Activated naive CD4-positive, alpha-beta T cell treated with anti-CD3 and anti-CD28 coated beads for 36 hours (primary cell): ENCODE measurements at places on chromosomes 6 and 20. TPM values are rescaled to one million over a fixed set of nuclear protein-coding genes. Genes with fewer than 3 reads are reported as not detected.
A peak's percentile ranks its signal among the peaks of the same experiment; 100 is the strongest.

DNA sequence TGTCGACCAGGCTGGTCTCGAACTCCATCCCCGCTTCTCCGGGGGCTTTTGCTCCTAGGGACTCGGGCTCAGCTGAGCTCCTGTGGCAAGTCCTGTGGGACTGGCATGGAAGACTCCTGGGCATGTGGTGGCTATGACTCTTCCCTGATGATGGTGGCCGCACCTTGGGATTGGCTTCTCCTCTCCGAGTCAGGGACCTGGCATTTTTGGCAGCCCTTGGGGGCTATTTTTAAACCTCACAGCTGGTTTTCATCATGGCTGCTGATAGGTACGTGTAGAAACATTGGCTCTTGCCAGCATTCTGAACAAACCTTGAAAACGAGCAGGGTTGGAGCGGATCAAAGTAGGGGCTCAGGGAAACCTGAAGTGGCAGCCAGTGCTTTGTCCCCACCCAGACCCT is 54.1 kb downstream of the RBM38 start:
- DNase-seq = no peak
- no peak overlapping the region for H3K4me3 ChIP-seq
- H3K4me1 ChIP-seq = peaks cover 5% of the 10 kb centered on the region
- no peaks in the 10 kb centered on the region for H3K36me3 ChIP-seq
- H3K27me3 ChIP-seq = no peaks in the 10 kb centered on the region
- no peak overlapping the region for H3K27ac ChIP-seq

DNA sequence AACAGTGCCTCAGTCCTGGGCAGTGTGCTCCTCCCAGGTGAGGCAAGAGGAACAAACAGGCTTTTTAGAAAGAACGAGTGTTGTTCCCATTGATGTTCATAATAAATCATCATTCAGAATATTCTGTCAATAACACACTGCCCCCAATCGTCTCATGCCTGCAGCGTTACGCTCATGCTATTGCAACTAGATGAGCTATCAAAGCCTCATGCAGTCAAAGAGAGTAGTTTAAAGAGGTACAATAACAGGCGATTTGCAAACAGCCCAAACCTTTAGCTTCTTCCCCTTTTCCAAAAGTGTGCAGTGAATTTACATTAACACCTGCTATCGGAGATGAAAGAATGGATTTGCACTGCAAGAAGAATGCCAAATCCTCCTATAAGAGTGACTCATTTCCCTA is 1164.7 kb upstream of the MAP3K7 start:
- H3K4me3 ChIP-seq = no peak overlapping the region
- H3K27ac ChIP-seq = no peak overlapping the region
- no peak for DNase-seq
- no peaks in the 10 kb centered on the region for H3K36me3 ChIP-seq
- H3K27me3 ChIP-seq = no peaks in the 10 kb centered on the region

DNA sequence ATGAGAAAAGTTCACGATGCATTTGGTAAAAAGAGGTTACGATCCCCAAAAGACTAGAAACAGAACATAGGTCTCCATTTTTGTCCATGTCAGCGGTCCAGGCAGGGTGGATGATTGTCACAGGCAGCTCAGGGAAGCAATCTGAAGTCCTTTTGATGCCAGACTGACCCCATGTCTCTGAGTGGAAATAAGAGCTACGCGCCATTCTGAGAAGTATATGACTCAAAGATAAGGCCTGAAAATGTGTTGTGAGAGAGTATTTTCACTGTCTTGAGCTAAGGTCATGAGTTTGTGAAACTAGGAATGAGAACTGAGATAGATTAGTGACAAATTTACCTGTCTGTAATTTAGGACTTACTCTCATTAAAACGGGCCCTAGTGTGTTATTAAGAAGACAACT is 69.5 kb downstream of the LYRM4 start:
- no peak overlapping the region for H3K4me3 ChIP-seq
- no peaks in the 10 kb centered on the region for H3K4me1 ChIP-seq
- peaks cover 18% of the 10 kb centered on the region for H3K36me3 ChIP-seq
- H3K27ac ChIP-seq = no peak overlapping the region
- H3K27me3 ChIP-seq = no peaks in the 10 kb centered on the region

- H3K4me1 ChIP-seq = no peaks in the 10 kb centered on the region
- DNase-seq = no peak
- H3K36me3 ChIP-seq = no peaks in the 10 kb centered on the region
- no peak overlapping the region for H3K27ac ChIP-seq
- no peaks in the 10 kb centered on the region for H3K27me3 ChIP-seq
Observed at GRCh38 chr20:6469695-6470094, 297.8 kb upstream of the BMP2 start.

DNA sequence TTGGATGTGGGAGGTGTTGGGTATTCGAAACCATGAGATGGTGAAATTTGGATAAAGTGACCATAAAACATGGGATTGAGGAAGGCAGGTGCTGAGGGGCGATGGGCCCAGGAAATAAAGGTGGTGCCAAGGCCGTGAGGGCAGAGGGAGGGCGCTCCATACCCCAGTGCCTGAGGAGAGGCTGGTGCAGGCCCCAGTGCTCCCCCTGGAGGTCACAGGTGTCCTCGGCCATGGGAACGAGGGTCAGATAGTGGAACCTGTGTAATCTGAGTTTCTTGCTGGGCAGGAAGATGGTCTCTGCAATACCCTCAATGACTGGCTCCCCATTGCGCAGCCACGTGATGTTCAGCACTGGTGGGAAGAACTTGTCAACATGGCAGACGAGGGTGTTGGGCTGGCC is 16.2 kb downstream of the HLA-DPB1 start:
- no peaks in the 10 kb centered on the region for H3K36me3 ChIP-seq
- no peak overlapping the region for H3K27ac ChIP-seq
- peaks cover 2% of the 10 kb centered on the region for H3K27me3 ChIP-seq
- peak; percentile 73 for DNase-seq
- no peaks in the 10 kb centered on the region for H3K4me1 ChIP-seq
- H3K4me3 ChIP-seq = no peak overlapping the region

- H3K4me1 ChIP-seq = peaks cover 14% of the 10 kb centered on the region
- no peaks in the 10 kb centered on the region for H3K27me3 ChIP-seq
- DNase-seq = no peak
Observed at GRCh38 chr20:48706116-48706656, 121.6 kb downstream of the PREX1 start.

Gene LAMP5
- not detected for total RNA-seq
